ENCODE measurements at places on chromosomes 1 and 21. TPM values are rescaled to one million over a fixed set of nuclear protein-coding genes. Genes with fewer than 3 reads are reported as not detected.

- peak overlapping the region; percentile 75 for H3K4me3 ChIP-seq
- peak; percentile 86 for DNase-seq
- H3K27me3 ChIP-seq: no peaks in the 10 kb centered on the region
- H3K27ac ChIP-seq: peak overlapping the region; percentile 99
Observed at GRCh38 chr1:77978293-77978968, 441 bp downstream of the FUBP1 start.

DNA sequence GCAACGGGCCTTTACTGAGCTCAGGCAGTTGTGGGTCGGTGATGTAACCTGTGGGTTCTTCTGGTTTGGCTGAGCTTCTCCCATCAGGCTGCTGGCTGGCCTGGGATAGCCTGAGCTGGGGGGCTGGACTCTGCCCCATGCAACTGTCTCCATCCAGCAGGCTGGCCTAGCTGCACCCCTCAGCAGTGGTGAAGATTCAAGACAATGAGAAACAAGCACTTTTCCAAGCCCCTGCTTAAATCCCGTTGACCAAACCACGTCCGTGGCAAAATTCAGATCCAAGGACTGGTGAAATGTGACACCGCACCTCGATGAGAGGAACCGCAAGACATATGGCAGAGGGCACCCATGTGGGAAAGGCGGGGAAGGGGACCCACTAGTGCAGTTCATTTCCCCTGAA lies 25.6 kb downstream of the PRSS38 start:
- no peak overlapping the region for H3K4me3 ChIP-seq
- no peak for DNase-seq
- no peak overlapping the region for H3K27ac ChIP-seq
- H3K4me1 ChIP-seq: no peaks in the 10 kb centered on the region
- no peaks in the 10 kb centered on the region for H3K36me3 ChIP-seq

- H3K4me1 ChIP-seq: no peaks in the 10 kb centered on the region
- no peak for DNase-seq
- H3K27ac ChIP-seq: no peak overlapping the region
- H3K36me3 ChIP-seq: no peaks in the 10 kb centered on the region
- no peaks in the 10 kb centered on the region for H3K27me3 ChIP-seq
Observed at GRCh38 chr1:175433532-175434282, 241.1 kb upstream of the KIAA0040 start.

- no peak overlapping the region for H3K4me3 ChIP-seq
- no peaks in the 10 kb centered on the region for H3K36me3 ChIP-seq
- H3K27me3 ChIP-seq: no peaks in the 10 kb centered on the region
- no peaks in the 10 kb centered on the region for H3K4me1 ChIP-seq
Observed at GRCh38 chr1:48214820-48215219, 7.7 kb upstream of the SLC5A9 start.

DNA sequence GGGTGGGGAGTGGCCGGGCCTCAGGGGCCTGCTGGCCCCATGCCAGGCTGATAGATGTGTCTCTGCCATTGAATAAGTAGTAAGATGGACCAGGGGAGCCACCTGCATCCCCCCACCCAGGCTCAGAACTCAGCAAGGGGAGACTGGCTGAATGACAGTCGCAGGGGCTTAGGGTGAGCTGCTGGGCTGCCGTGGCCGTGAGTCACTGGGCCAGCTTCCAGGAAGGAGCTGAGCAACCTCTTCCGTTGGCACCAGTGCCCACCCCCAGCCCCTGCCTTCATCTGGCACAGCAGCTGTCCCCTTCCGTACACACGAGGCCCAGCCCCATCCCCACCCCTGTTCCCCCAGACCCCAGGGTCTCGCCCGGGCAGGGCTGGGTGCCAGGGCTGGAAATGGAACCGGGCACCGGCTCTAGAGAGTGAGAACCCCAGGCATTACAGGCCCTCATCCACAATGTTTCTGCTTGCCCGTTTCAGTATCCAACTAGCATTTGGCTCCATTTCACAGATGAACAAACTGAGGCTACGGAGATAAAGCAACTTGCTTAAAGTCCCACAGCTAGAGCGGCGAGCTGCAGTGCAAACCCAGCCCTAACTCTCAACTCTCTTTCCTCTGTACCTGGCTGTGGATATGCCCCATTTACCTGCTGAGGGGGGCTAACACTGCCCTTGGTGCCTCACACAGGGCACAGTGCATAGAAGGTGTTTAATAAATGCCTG lies 10.2 kb downstream of the WNT4 start:
- no peaks in the 10 kb centered on the region for H3K4me1 ChIP-seq
- peaks cover 6% of the 10 kb centered on the region for H3K27me3 ChIP-seq
- H3K4me3 ChIP-seq: no peak overlapping the region

- peak overlapping the region; percentile 50 for H3K27ac ChIP-seq
- H3K4me3 ChIP-seq: no peak overlapping the region
- no peak for DNase-seq
- H3K27me3 ChIP-seq: no peaks in the 10 kb centered on the region
Observed at GRCh38 chr1:15137809-15138208, 15.7 kb upstream of the TMEM51 start.

DNA sequence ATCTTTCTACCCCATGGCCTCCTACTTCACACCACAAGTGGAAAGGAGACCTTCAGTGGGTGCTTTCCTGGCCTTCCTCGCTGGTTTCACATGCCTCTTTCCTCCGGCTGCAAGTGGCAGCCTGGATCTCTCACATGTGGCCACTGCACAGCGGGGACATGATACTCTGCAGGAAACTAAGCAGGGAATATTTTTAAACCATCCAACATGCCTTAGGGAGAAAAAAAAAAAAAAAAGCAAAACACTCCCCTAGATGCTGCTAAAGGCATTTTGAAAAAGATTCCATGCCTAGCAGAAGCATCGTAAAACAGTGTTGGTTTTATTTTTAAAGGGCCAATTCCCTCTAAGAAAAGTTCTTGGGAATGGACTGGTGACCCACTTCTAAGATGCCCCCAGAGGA lies 12.2 kb upstream of the GJA5 start:
- no peaks in the 10 kb centered on the region for H3K36me3 ChIP-seq
- DNase-seq: no peak
- H3K4me3 ChIP-seq: no peak overlapping the region
- no peak overlapping the region for H3K27ac ChIP-seq
- peaks cover 8% of the 10 kb centered on the region for H3K27me3 ChIP-seq
- no peaks in the 10 kb centered on the region for H3K4me1 ChIP-seq

GRCh38 chr1:85629532-85629920 lies 49.0 kb downstream of the CCN1 start:
- H3K4me3 ChIP-seq: no peak overlapping the region
- H3K36me3 ChIP-seq: no peaks in the 10 kb centered on the region
- DNase-seq: no peak
- no peaks in the 10 kb centered on the region for H3K4me1 ChIP-seq
- H3K27ac ChIP-seq: no peak overlapping the region
- H3K27me3 ChIP-seq: no peaks in the 10 kb centered on the region

DNA sequence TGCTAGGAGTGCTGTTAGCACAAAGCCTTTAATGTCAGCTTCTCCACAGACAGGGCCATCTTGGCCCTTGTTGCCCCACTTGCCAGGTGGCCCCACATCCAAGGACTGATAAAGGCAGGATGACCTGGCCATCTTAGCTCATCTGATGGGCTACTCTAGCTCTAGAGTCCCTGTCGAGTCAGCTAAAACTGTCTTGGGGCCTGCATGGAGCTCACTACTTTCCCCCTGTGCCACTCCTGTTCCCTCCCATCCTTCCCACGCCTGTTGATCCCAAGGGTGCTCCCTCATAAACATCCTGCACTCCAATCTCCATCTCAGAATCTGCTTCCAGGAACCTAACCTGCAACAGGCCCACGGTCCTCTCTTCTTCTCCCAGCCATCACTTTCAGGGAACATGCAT lies 652 bp upstream of the GPX7 start:
- H3K36me3 ChIP-seq: peaks cover 4% of the 10 kb centered on the region
- no peaks in the 10 kb centered on the region for H3K27me3 ChIP-seq
- no peak for DNase-seq
- peak overlapping the region; percentile 23 for H3K27ac ChIP-seq
- peak overlapping the region; percentile 54 for H3K4me3 ChIP-seq

DNA sequence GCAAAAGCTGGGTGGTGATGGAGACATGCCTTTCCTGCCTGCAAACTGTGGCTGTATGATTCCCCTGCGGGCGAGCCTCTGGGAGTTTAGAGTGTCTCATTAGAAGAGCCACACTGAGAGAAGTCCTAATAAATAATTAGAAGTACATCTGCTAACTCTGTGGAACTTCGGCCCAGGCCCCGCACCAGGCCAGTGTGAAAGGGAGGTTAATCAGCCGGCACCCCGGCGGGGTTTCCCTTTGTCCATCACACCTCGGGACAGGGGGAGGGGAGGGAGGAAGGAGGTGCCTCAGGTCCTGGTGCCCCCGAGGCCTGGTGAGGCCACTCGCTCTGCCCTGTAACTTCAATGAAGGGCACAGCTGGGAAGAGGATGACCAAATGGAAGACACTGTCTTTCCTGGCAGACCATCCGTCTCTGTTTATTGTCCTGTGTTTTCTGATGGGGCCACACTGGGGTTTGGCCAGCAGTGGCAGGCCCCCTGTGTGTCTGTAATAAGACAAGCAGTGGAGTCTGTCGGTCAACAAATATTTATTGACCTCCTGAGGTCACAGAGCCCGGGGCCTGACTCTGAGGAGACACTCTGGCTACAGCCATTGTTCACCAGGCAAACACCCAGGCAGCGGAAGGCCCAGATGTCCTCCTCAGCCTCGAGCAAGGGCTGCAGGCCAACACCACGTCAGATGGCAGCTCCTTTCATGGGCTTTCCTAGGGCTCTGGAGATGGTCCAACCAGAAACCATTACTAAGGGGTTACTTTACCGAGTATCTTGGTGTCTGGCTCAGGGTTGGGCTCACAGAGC lies 267.5 kb upstream of the RAB4A start:
- no peak for DNase-seq
- H3K4me3 ChIP-seq: no peak overlapping the region
- H3K27ac ChIP-seq: no peak overlapping the region

GRCh38 chr1:165207853-165208515 lies 148.5 kb downstream of the LMX1A start:
- no peaks in the 10 kb centered on the region for H3K27me3 ChIP-seq
- H3K4me3 ChIP-seq: no peak overlapping the region
- no peaks in the 10 kb centered on the region for H3K4me1 ChIP-seq
- no peak overlapping the region for H3K27ac ChIP-seq

- H3K4me1 ChIP-seq: peaks cover 63% of the 10 kb centered on the region
- no peaks in the 10 kb centered on the region for H3K27me3 ChIP-seq
- DNase-seq: peak; percentile 80
- H3K36me3 ChIP-seq: peaks cover 23% of the 10 kb centered on the region
- peak within 1 kb of the TSS; percentile 63 for H3K4me3 ChIP-seq
Observed at GRCh38 chr1:1349256-1350012, at the start of gene DVL1. Gene DVL1, minus strand, starts transcription at chr1:1349418. Its CDS starts 353 bp downstream, at chr1:1349065.

DNA sequence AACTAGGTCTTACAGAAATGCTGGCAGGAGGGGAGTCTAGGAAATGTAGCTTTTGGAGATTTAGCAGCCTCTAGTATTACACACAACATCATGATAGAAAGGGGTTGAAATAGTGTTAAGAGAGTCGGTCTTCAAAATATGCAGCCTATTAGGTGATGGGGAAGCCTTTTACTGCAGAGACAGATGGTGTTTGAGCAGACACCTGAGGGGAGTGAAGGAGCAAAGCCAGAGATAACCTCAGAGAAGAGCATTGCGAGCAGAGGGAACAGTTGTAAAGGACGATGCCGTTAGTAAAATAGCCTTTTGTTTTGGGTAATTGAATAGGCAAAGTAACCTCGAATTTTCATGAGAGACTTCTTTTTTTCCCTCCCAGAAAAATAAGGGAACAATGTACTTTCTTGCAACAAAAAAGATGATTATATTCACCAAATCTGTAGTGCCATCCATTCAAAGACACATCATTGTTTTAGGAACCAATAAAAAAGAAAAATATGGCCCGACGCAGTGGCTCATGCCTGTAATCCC lies 66.3 kb upstream of the KIF1B start:
- H3K4me1 ChIP-seq: no peaks in the 10 kb centered on the region
- H3K36me3 ChIP-seq: peaks cover 42% of the 10 kb centered on the region
- no peak overlapping the region for H3K27ac ChIP-seq
- no peaks in the 10 kb centered on the region for H3K27me3 ChIP-seq

GRCh38 chr1:76425201-76426145 lies 350.9 kb downstream of the ST6GALNAC3 start:
- DNase-seq: no peak
- H3K4me3 ChIP-seq: no peak overlapping the region
- H3K4me1 ChIP-seq: no peaks in the 10 kb centered on the region
- H3K27me3 ChIP-seq: no peaks in the 10 kb centered on the region
- no peaks in the 10 kb centered on the region for H3K36me3 ChIP-seq

DNA sequence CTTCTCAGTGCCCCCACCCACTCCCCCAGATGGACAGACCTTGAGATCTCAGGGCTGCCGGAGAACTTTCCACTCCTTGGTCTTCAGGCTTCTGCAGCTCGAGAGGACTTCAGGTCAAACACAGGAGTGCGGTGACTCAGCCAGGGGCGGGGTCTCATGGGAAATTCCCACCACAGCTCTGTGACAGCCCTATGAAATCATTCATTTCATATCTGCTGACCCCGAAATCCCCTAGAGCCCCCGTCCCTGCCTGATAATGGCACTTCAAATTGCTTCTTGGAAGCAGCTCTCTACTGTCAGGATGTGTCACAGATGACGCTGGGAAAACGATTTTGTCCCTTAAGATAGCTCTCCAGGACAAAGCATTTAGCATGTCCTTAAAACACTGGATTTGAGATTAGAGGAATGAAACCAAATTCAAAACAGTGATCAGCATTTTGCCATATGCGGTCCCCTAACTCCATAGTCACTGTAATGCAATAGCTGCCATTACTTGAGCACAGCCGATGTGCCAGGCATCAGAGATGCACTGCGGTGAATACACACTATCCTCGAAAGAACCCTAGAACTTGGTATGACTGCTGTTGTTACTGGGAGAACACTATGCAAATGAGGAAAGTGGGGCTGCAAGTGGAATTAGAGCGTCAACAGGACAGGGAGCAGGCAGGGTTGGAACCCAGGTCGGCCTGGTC lies at the start of gene TNFRSF9:
TNFRSF9 (minus strand) TSS at position 95 of the 692 bp plus-strand sequence. CDS start 845 bp downstream, outside the sequence.
- DNase-seq: peak; percentile 10
- peaks cover 55% of the 10 kb centered on the region for H3K27me3 ChIP-seq
- H3K27ac ChIP-seq: no peak within 1 kb of the TSS
- H3K4me1 ChIP-seq: peaks cover 3% of the 10 kb centered on the region
- H3K4me3 ChIP-seq: no peak within 1 kb of the TSS

ATAD3C gene
- 1.0 TPM for polyA plus RNA-seq

GGPS1 gene
- 35.5 TPM for polyA plus RNA-seq

REG4 gene
- 548 TPM for polyA plus RNA-seq

ELAPOR1 gene
- polyA plus RNA-seq: 66.0 TPM

RGS21 gene
- polyA plus RNA-seq: 0.04 TPM

HLX gene
- 15.9 TPM for polyA plus RNA-seq

COL9A2 gene
- 11.0 TPM for polyA plus RNA-seq

UMODL1 gene
- polyA plus RNA-seq: 0.67 TPM
